ENCODE measurements at places on chromosomes 2 and 18.
A peak's percentile ranks its signal among the peaks of the same experiment; 100 is the strongest.

DNA sequence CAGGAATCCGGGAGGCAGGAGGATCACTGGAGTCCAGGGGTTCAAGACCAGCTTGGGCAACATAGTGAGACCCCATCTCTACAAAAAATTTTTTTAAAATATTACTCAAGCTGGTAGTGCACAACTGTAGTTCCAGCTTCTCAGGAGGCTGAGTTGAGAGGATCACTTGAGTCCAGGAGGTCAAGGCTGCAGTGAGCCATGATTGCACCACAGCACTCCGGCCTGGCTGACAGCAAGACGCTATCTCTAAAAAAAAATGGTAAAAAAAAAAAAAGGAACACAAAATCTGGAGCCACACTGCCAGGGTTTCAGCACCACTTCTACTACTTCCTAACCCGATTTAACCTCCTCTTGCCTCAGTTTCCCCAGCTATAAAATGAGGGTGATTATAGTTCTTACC is 57.0 kb downstream of the STEAP3 start:
- peaks cover 15% of the 10 kb centered on the region for H3K4me1 ChIP-seq
- no peak overlapping the region for H3K27ac ChIP-seq
- no peak for DNase-seq
- H3K27me3 ChIP-seq, result no peaks in the 10 kb centered on the region

GRCh38 chr18:78105611-78106010 is 856.0 kb downstream of the GALR1 start:
- no peak overlapping the region for H3K27ac ChIP-seq
- no peak overlapping the region for H3K4me3 ChIP-seq
- H3K36me3 ChIP-seq, result no peaks in the 10 kb centered on the region
- no peak for DNase-seq
- H3K4me1 ChIP-seq, result no peaks in the 10 kb centered on the region
- H3K27me3 ChIP-seq, result no peaks in the 10 kb centered on the region

DNA sequence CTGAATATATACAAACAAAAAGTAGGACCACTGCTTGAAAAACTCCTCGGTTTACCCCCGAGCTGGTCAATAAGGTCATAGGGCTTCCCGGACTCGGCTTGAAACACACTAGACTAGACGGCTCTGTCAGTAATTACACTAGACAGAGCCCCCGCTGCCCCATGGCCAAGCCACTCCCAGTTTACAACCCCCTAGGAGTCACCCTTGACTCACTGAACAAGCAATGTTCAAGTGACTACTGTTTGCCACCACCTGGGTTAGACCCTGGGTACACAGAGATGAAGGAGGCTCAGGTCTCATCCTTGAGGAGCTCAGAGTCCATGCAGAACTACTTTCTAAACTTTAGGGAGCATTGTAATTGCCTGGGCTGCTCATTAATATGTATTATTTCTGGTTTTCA is 13.7 kb upstream of the PRELID3A start:
- no peaks in the 10 kb centered on the region for H3K27me3 ChIP-seq
- DNase-seq, result no peak
- no peak overlapping the region for H3K27ac ChIP-seq
- H3K4me3 ChIP-seq, result no peak overlapping the region

DNA sequence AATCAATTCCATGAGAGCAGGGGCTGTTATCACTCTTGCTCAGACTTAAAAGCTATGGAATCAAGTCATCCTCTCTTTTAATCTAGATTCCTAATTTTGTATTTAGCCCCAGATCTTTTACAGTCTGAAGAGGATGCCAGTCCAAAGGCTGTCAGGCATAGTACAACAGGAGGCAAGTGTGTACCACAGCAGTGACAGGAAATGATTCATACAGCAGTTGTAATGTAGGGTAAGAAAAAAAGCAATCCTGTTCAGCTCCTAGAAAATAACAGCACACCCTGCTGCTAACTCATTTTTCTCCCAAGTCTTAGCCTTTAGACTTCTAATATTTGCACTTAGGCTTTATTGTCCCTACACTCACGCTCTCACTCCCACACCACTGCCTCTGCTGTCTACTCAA is 127.8 kb upstream of the SYT4 start:
- no peaks in the 10 kb centered on the region for H3K4me1 ChIP-seq
- DNase-seq, result no peak
- no peak overlapping the region for H3K4me3 ChIP-seq
- no peaks in the 10 kb centered on the region for H3K27me3 ChIP-seq
- no peak overlapping the region for H3K27ac ChIP-seq
- no peaks in the 10 kb centered on the region for H3K36me3 ChIP-seq

GRCh38 chr2:68295516-68295915 is 24.2 kb downstream of the CNRIP1 start:
- no peak overlapping the region for H3K4me3 ChIP-seq
- peaks cover 8% of the 10 kb centered on the region for H3K4me1 ChIP-seq
- no peak for DNase-seq
- H3K27ac ChIP-seq, result no peak overlapping the region

DNA sequence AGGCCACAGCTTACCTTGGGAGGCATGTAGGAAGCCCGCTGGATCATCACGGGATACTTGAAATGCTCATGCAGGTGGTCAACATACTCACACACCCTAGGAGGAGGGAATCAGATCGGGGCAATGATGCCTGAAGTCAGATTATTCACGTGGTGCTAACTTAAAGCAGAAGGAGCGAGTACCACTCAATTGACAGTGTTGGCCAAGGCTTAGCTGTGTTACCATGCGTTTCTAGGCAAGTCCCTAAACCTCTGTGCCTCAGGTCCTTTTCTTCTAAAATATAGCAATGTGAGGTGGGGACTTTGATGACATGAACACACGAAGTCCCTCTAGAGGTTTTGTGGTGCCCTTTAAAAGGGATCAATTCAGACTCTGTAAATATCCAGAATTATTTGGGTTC is 17.9 kb downstream of the TYMS start:
- DNase-seq, result no peak
- no peaks in the 10 kb centered on the region for H3K27me3 ChIP-seq
- peaks cover 4% of the 10 kb centered on the region for H3K4me1 ChIP-seq
- H3K4me3 ChIP-seq, result no peak overlapping the region
- H3K36me3 ChIP-seq, result peaks cover 89% of the 10 kb centered on the region

GRCh38 chr18:13223311-13224143 is 5.0 kb downstream of the LDLRAD4 start:
- no peaks in the 10 kb centered on the region for H3K27me3 ChIP-seq
- peak overlapping the region; percentile 87 for H3K27ac ChIP-seq
- peaks cover 14% of the 10 kb centered on the region for H3K4me1 ChIP-seq
- H3K4me3 ChIP-seq, result no peak overlapping the region

- H3K4me1 ChIP-seq, result no peaks in the 10 kb centered on the region
- H3K4me3 ChIP-seq, result no peak overlapping the region
- no peak for DNase-seq
- H3K36me3 ChIP-seq, result no peaks in the 10 kb centered on the region
- H3K27ac ChIP-seq, result no peak overlapping the region
- no peaks in the 10 kb centered on the region for H3K27me3 ChIP-seq
Measured at GRCh38 chr2:138071720-138072719, 107.7 kb downstream of the HNMT start.

Data from heart left ventricle (tissue), 16 donors.